Activated CD4-positive, CD25-positive, alpha-beta regulatory T cell treated with anti-CD3 and anti-CD28 coated beads, Interleukin-2, amount 50 U/mL, for 16 hours (primary cell): ENCODE measurements at places on chromosomes 3 and 15.

DNA sequence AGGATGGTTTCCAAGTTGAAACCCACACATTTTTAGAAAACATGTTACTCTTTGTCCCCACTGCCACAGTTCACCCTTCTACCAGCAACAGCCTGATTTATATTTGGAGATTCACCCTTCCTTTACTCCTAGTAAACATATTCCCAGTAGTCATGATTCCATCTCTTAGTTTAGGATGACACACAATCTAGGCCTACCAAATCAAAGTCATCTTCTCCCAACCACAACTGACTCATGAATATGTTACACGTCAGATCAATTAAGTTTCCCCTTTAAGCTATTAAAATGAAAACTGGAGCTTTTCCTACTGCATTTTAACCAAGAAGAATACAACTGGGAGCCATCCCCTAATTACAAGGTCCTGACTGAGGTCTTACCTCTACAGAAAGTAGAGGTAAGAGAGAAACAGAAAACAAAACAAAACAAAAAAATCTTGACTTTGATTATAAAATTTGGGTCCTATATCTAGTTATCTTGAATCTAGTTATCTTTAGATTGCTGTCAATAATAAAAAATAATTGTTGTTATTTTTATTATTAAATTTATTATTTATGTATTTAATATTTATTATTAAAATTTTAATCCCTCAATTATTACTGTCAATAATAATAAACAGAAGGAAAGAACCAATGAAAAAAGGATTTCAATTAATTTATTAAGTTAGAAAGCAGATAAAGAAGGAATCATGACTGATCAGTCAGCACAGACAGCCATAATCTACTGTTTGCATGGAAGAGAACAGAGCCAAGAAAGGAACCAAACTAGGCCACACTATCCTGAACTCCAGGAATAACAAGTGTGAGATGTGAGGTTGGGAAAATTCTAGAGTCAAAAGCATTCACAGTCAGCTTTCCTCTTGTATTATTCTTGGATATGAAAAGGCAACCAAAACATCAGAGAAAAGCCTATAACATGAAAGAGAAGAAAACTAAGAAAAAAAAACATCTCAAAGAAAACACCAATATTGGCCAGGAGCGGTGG lies 12.5 kb downstream of the DPH6 start:
- no peak for DNase-seq

DNA sequence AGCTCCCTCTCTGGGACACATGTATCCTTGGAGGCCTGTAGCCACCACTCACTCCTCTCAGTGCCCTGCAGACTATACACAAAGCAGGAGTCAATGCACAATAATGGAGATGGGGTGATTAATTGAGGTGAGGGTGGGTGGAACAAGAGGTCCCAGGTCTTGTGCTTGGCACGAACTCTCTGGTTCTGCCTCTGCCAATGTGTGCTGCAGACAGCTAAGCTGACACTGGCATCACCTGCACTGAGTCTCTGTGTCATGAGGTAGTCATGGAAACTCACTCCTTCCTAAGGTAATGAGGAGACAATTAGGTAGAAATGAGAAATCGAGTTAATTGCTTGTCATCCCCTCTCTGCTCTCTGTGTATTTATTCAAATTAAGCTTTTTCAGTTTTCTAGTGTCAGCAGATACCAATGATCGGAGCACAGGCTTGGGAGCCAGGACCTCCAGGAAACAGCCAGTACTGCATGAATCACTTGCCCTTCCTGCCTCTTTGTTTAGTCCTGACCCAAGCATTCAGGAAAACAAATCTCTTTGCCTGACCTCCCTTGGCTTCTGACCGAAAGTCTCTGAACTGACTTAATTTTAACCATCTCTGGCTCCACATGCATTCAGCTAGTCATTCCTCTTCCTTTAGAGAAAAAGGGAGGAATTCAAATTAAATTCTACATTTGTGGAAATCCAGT lies 56.7 kb downstream of the DRD3 start:
- DNase-seq: no peak

DNA sequence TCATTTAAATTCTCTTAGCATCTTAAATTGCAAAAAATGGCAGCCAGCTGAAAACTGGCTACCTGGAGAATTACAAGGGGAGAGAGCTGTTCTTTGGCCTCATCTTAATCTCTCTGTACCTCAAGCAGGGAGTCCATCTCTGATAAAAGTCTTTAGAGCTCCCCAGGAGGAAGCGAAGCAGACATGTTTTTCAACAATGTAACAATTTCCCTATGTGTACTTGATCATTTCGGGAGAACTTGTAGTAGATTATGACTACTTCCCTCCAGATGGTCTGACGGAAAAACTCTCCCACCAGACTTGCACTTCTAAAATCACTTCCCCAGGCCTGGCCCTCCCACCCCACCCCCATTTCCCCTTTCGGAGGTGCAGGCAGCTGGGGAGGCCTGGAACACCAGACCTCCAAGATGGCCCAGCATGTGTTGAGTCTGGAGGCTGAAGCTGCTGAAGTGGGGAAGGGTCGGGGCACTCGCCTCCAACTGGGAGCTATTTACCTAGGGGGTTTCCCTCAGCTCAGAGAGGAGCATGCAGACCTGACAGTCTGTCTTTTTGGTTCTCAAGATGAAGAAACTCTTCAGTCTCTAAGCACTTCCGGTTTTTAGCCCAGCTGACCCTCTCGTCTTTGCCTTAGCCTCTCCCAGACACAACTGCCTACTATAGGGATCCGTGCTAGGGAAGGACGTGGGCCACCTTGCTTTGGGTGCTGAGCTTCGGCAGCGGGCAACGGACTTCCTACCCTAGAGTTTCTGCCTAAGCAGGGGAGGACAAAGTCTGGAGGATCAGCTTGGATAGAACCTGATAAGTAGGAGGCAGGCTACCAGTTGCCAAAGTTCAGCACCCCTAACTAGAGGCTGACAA lies 164.0 kb upstream of the TBL1XR1 start:
- no peak for DNase-seq

DNA sequence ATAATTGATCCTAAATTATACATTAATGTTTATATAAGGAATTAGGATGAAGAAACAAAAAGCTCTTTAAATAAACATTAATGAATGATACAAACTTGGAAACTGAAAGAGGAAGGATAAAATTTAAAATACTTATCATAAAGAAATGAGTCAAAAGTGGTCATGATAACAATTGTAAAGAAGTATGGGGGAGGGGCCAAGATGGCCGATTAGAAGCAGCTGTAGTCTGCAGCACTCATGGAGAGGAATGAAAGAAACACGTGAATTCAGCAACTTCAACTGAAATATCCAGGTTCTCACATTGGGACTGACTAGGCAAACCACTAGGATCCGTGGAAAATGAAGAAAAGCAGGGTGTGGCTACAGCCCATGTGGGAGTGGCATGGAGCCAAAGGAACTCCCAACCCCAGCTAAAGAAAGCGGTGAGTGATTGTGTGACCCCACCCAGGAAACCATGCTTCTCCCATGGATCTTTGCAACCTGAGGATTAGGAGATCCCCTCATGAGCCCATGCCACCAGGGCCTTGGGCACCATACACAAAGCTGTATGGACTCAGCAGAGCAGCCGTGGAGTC lies 13.1 kb upstream of the CP start:
- DNase-seq: no peak

GRCh38 chr3:40255532-40255931 lies 54.0 kb upstream of the EIF1B start:
- DNase-seq: no peak

GRCh38 chr15:99963976-99964375 lies 230.7 kb upstream of the LYSMD4 start:
- no peak for DNase-seq

- DNase-seq: no peak
Observed at GRCh38 chr3:100185847-100186246, 71.5 kb upstream of the FILIP1L start.

GRCh38 chr3:188292827-188293226 lies 138.9 kb downstream of the LPP start:
- no peak for DNase-seq

DNA sequence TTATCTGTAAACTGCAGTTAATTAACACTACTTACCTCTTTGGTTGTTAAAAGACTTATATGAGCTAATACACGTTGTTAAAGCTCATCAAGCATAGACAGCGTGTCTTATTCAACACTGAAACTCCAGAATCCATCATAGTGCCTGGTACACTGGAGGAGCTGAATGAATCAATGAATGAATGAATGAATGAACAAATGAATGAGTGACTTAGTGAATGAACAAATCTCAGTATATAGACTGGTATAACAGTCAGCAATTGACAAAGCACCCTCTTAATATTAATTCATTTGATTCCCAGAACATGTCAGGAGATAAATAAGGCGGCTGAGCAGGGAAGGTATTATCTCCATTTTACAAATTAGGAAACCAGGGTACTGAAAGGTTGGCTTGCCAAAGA lies 7.1 kb downstream of the CASR start:
- DNase-seq: no peak

DNA sequence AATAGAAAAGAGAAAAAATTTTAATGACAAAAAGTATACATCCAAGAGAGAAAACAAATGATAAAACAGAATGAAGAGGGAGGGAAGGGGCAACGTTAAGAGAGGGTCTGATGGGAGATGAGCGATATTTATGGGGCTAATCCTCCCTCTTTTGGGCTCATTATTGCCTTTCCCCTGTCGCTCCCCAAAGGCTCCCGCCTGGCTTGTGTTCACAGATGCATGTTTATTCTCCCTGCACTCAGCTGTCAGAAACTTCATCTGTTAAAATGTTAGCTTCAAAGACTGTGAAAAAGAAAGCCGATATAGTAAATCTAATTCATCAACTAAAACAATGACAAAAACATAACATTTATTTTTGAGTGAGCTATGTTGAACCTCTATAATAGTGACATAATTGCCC lies 74.3 kb downstream of the GABRB3 start:
- no peak for DNase-seq

DNA sequence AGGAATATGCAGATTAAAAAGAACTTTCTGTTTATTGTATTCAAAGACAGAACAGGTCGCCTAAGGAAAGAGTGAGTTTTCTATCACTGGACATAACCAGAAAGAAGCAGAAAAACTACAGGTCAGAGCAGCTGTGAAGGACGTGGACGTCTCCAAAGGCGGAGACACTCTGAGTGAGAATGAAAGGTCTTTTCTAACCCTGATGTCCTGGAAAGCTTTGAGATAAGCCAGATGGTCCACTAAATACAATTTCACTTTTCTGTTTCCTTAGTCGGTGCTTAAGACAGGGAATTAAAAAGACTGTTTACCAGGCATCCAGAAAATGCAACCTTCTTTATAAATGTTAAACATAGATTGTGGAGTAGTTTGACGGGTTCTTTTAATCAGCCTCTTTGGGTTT lies 360.4 kb downstream of the FGF12 start:
- no peak for DNase-seq

DNA sequence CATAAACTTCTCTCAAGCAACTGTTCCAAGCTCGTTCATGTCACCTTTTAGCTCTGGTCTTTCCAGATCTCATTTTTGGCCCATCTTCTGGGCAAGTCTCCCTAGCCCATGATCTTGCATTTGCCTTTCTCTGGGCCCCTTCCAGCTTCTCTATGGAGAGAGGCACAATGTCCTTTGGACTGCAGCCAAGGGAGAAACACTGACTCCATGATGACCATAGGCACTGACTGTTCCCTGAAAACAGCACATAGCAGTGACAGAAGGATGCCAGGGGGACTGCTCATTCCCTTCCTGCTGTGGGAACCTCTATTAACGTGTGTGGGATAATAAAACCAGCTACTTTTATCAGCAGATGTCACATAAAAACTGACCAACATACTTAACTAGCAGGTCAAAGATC lies 60.3 kb downstream of the STRIT1 start:
- no peak for DNase-seq

GRCh38 chr3:120567370-120568201 lies 28.6 kb upstream of the NDUFB4 start:
- DNase-seq: no peak

DNA sequence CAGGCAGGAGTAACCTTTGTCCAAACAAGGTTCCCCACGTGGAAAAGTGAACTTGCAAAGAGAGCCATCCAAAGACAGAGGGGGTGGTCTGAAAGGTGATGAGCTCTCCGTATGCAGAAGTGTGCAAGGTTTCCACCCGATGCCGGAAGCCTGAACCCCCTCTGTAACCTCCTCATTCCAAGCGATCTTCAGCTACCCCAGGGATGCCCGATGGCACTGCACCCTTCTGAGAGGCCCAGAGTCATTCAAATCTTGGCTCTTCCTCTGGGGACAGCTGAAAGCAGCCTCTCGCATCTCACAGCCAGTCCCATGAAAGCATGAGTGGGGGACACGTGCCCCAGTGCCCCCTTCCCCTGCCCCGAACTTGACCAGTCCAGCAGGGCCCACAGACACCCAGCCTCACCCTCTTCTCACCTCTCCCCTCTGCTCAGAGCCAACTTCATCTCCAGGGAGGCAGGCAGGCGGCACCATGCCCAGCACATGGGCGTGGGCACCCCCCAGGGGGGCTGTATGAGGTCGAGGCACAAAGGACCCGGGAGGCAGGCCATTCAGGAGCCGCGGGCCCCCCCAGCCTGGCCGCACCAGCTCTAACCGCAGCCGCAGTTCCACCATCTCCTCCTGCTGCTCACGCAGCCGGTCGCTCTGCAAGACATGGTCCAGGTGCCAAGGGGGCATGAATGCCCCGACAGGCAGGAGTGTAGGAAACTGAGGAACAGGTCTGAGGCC lies 8.7 kb downstream of the KIF7 start:
- no peak for DNase-seq

DNA sequence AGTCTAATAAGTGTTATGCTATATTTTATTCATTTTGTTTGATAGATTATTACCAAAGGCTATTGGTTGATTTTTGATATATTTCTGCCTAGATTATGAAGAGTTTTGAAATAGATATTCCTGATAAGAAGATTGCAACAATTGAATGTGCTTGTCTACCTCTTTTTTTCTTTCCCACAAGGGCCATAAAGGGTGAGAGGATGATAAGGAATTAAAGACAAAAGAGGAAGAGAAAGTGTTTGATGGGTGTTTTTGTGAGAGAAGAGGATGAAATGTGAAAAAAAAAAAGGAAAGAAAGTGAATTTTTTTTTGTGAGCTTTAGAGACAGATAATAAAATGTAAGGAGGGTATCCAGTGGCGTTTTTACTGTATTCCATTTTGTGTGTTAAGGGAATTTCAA lies 244.4 kb downstream of the CHST2 start:
- DNase-seq: no peak

DNA sequence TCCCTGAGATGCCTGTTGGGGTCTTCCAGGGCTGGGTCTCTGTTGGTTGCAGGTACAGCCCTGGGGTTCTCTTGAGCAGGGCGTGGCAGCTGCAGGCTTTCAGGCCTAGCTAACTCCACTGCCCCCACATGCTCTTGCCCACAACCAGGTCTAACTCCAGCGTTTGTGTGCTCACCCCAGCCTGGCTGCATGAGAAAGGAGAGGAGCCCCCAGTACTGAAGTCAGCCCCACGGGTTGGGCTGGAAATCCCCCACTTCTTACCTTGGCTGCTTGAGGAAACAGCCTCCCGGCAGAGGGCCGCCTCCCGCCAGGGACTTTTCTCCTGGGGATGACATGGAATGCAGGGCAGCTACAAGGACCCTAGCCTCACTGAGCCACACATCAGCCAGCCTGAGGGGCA lies 16.7 kb upstream of the DLL4 start:
- no peak for DNase-seq

- DNase-seq: no peak
Observed at GRCh38 chr3:59286791-59287531, 237.1 kb upstream of the CFAP20DC start.
